ENCODE measurements at places on chromosomes 4 and X.
A peak's percentile ranks its signal among the peaks of the same experiment; 100 is the strongest.

DNA sequence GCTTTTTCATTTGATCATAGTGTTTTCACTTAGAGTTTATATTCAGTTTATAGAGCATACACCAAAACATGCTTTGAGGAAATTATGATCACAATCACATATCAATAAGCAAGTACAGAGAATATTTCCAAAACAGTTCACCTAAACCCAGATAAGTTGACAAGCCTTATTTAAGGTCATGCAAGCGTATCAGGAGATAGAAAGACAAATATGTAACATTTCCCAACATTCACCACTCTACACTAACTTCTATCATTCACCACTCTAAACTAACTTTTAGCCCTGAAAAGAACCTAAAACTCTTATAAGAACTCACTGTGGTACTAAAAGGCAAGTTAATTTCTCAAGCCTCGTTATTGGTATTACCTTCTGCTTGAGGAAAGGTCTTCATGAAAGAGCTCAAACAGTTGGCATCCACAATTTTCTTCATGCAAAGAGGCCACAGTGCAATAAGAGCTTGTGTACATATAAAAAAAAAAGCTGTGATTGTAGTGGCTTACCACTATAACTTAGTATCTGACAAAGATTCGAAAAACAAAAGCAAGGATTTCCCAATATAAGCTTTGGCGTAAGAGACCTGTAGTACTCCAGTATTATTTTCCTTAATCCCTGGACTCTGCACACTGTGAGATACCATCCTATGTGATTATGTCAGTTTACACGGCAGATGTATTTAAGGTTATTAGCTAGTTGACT, 903.3 kb downstream of the STIM2 start:
- DNase-seq, result no peak
- no peaks in the 10 kb centered on the region for H3K4me1 ChIP-seq
- no peaks in the 10 kb centered on the region for H3K27me3 ChIP-seq

- H3K4me1 ChIP-seq, result peaks cover 11% of the 10 kb centered on the region
- DNase-seq, result peak; percentile 68
- H3K27ac ChIP-seq, result peak overlapping the region; percentile 49
- H3K36me3 ChIP-seq, result no peaks in the 10 kb centered on the region
These were observed 51.8 kb downstream of the TLR10 start for GRCh38 chr4:38730830-38731646.

- no peak for DNase-seq
- no peaks in the 10 kb centered on the region for H3K36me3 ChIP-seq
- peak overlapping the region; percentile 86 for H3K4me3 ChIP-seq
- no peak overlapping the region for H3K27ac ChIP-seq
These were observed 1.0 kb downstream of the SCD5 start for GRCh38 chr4:82797405-82798111.

DNA sequence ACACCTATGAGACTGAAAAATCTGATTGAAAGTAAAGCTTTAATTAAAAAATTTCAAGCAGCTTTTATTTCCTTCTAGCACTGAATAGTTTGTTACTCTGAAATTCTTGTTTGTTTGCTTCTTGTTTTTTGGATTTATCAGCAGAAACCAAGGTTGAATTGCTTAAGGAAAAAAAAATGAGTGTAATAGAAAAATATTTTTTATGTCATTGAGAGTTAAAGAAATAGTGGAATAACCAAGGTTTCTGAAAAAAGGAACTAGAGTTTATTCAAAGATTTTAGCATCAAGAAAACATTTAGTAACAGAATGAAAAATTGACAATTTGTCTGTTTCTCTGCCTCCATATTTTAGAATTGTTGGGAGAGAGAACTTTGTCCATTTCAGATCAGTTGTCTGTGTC, 1852.2 kb downstream of the PCDH7 start:
- H3K4me1 ChIP-seq, result no peaks in the 10 kb centered on the region
- no peaks in the 10 kb centered on the region for H3K36me3 ChIP-seq
- H3K27me3 ChIP-seq, result no peaks in the 10 kb centered on the region
- DNase-seq, result no peak
- no peak overlapping the region for H3K4me3 ChIP-seq

DNA sequence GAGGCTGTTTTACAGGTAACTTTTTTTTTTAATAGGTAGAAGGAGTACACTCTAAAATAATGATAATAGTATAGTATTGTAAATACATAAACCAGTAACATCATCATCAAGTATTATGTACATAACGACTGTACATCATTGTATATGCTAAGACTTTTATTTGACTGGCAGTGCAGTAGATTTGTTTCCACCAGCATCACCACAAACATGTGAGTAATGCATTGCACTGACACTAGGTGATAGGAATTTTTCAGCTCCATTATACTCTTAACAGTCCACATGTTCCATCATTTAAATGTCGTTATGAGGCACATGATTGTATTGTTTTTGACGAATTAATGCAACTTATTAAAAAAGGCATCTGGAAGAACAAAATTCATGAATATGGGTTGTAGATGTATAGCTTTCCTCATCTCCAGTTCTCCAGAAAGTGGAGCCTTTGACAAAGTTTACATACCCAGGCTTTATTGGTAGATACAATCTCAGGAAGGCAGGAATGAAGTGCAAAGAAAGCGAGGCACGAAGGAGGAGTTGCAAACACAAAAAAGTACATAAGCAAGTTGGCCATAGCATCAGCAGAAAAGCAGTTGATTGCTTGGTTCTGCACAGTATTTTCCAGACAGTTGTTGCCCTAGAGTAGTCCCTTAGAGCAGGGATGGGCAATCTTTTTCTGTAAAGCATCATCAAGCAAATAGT, 336.9 kb upstream of the NR3C2 start:
- H3K4me1 ChIP-seq, result no peaks in the 10 kb centered on the region
- H3K27ac ChIP-seq, result no peak overlapping the region
- no peaks in the 10 kb centered on the region for H3K36me3 ChIP-seq
